ENCODE measurements at places on chromosomes 16 and 17.

DNA sequence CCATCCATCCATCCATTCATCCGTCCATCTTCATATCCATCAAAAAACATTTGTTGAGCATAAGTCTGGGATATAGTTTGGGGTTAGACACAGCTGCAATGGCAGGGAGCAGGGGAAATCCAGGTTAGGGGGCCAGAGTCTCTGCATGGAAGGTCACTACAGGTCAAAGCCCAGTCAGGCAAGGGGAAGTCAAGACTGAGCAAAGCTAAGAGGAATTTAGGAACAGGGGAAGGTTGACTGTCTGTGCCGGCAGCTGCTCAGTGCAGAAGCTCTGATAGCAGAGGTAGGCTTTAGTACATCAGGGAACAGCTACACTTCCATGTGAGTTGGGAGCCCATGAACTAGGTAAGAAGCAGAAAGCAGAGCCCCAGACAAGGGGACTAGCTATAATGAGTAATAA lies 68.1 kb downstream of the IRF8 start:
- no peak for DNase-seq

- no peak for DNase-seq
Observed at GRCh38 chr17:61946359-61946758, 18.6 kb upstream of the INTS2 start.

DNA sequence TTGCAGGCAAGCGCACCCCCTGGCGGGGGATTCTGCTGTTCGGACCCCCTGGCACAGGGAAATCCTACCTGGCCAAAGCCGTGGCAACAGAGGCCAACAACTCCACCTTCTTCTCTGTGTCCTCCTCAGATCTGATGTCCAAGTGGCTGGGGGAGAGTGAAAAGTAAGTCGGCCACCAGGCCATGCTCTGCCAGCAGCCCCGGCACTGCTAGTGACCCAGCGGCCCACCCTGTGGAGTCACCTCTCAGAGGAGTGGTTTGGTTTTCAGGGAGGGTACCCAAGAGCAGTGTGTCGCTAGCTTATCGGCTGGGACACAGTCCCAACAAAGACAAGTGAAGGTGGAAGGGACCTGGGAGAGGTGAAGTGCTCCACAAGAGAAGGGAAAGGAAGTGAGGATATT lies 8.2 kb downstream of the VPS4A start:
- no peak for DNase-seq

DNA sequence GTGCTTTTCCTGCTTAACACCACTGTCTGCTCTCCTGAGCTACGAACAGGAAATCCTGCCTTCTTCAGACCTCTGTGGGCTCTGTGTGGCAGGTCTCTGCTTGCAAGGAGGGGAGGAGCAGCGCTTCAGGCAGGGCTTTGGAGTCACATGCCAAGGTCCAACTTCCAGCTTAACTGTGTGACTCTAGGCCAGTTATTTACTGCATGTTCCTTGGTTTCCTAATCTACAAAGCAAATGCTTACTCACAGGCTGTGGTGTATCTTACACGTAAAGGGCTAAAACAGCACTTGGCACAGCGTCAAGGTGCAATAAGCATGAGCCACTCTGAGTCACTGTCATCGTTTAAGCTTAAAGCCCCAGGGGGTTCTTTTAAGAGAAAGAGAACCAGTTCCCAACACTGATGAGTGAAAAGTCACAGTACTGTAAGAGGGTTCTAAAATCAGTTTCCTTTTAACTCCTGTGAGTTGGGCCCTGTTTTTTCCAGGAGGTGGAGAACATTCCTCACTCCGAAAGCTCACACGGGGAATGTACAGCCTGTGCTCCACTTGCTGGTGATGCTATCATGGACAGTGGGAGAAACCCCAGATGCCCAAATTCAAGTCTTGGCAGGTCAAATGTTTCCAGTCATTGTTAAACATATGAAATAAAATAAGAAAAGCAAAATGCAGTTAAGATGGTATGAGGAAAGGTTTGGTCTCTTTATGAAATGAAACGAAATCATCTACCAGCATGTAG lies 54.1 kb upstream of the BCAR1 start:
- peak; percentile 98 for DNase-seq

DNA sequence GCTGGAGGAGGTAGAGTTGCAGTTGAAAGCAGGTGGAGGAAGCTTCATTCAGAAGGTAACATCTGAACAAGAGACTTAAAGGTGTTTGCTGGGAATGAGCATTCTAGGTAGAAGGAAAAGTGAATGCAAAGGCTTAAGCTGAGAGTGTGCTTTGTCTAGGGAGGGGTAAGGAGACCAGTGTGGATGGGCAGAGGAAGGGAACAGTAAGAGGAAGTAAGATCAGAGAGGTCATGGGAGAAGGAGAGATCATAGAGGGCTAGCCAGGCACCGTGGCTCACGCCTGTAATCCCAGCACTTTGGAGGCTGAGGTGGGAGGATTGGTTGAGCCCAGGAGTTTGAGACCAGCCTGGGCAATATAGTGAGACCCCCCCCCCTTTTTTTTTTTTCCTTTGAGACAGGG lies 3.3 kb downstream of the STX4 start:
- no peak for DNase-seq
